Prostate gland (tissue), 2 donors: ENCODE measurements at places on chromosomes 7 and 10.

DNA sequence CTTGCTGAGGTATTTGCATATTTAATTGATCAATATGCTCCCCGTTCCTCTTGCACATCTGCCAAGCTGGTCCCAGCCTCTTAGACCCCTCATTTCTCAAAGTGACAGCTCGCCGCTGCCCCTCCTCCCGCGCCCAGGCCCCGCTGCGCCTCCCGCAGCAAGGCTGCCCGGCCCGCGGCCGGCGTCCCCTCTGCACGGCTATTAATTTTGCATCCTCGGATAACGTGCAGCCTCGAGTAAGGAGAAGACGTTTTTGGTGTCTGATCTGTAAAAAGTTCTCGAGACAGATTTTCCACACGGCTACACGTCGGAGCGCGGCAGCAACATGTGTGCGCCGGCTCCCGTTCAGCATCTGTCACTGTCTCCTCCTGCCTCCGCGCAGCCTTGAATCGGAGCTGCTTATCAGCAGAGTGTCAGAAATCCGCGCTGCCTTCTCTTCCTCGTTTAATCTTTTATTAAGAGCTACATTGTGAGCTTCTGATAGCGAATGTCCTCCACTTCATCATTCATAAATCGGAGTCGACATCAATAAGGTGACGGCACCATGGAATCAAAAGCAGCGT is 65.3 kb downstream of the EBF3 start:
- no peak for DNase-seq

DNA sequence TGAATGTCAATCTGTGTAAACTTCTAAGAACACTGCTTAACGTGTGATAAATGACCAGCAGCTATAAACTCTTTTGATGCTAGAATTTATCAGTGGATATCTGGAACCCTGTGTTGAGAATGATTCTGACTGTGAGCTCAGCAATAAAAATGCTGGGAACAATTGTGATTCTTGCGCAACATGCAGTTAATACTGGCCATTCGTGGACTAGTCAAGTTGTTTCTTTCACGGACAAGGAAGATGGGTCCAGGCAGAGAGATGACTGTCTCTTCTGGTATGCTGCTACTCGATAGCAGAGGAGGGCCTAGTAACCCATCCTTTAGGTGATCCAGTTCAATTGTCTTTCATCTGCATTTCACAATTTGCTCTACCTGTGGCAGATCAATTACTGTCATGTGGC is 394.8 kb upstream of the IGFBP3 start:
- DNase-seq = peak; percentile 31

DNA sequence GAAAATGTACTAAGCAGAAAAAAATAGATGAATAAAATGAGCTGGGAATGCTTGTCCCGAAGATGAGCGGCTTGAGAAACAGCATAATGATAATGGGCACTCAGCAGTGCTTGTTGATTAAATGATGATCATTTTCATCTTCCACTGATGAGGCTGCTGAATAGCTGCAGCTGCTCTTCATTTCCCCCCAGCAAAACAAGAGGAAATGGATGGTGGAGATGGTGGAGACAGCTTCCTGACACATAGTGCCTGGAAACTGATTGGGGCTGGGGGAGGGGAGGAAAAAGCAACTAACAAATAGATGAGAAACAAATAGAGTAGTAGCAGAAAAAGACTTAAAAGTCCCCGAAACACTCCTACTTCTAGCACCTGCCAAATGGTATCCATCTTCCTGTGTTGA is 41.4 kb downstream of the MRC1 start:
- DNase-seq = no peak

DNA sequence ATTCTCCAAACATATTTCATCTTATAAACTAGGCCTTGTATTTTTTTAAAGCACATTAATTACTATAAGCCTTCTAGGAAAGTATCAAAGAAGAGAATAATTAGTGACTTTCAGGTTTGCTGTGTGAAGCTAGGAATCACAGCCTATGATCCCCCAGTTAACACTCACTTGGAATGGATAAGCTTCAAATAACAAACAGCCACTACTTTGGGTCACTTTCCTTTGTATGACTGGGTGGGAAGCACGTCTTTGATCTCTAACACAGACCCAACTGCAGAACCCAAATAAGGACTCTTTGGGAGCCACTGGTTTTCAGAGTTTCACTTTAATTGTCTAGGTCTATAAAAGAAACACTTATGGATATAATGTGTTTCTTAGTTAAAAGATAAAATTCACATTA is 769.3 kb downstream of the MAGI2 start:
- no peak for DNase-seq

DNA sequence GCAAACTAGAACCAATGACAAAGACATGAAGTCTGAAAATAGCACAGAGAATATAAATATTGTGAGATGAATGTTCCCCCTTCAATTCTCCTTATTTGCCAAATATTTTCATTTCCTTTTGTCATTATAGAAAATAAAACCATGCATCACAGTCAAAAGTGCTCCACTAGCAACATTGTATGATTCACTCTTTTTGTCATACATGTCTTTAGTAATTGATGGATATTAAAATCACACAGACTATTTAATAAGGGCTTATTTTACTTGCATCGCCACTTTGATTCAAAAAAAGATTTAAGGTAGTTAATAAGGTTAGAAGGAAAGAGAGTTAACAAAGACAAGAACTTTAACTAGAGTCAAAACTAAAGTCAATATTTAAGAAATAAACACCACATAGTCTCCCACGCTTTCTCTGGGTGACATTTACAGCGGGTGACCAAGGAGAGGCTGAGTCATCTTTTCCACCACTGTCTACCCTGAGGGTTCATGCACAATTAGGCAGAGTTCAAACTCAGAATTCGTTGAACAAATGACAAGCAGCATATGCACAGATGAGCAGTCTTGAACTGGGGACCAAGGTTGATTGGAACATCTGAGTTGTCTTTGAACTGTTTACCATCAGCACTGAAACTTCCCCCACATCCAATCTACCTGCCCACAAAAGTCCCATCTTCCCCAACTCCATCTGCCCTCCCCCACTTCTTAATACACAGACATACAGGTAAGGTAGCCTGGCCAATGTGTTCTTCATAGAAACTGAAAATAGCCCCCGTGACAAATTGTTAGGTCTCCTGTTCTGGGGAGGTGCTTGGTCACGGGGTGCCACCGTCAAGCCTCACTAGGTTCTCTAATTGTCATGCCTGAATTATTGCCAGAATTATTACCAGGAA is 42.5 kb downstream of the C7orf25 start:
- DNase-seq = peak; percentile 62

GRCh38 chr7:111730476-111731300 is 168.4 kb upstream of the IMMP2L start:
- DNase-seq = no peak

- no peak for DNase-seq
Measured at GRCh38 chr10:125052146-125052545, 108.2 kb downstream of the CTBP2 start.

- no peak for DNase-seq
Measured at GRCh38 chr10:70921285-70921684, 32.9 kb upstream of the PCBD1 start.

- no peak for DNase-seq
Measured at GRCh38 chr7:101363196-101363733, 590 bp downstream of the COL26A1 start.

- no peak for DNase-seq
Measured at GRCh38 chr10:33993917-33994316, 659.5 kb upstream of the NRP1 start.

GRCh38 chr7:158056761-158057160 is 530.9 kb downstream of the PTPRN2 start:
- no peak for DNase-seq

- DNase-seq = no peak
Measured at GRCh38 chr10:22344249-22344648, 1.0 kb upstream of the SPAG6 start.

GRCh38 chr7:25891591-25891990 is 260.4 kb upstream of the NFE2L3 start:
- DNase-seq = no peak

- DNase-seq = peak; percentile 14
Measured at GRCh38 chr10:90751107-90751997, 106.5 kb downstream of the HTR7 start.

DNA sequence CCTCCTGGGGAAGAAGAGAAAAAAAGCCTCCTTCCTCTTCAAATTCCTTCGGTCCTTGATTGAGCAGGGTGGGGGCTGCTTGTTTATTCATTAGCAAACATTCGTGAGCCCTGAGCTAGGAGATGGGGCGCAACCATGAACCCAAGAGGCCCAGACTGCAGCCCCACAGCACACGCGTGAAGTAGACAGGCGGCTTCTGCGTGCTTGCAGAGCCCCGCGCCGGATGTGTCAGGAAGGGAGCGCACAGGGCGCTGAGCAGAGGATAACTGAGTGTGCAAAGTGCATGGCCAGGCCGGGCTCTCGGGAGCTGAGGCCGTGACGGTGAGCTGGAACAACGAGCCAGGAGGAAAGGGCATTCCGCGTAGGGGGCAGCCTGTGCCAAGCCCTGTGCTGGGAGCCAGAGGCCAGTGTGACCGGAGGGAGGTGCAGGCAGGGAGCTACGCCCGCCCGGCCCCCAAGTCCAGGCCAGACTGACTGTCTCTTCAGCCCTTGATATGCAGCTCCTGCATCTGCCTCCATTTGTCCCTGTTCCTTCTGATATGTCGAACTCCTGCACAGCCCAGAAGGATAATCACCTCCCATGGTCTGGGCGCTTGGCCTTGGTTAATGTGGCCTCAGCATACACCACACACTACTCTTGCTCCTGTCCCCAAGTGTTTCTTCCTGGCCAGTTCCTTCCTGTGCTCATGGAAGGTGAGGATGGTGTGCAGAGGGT is 4.6 kb downstream of the FOXL3 start:
- no peak for DNase-seq

DNA sequence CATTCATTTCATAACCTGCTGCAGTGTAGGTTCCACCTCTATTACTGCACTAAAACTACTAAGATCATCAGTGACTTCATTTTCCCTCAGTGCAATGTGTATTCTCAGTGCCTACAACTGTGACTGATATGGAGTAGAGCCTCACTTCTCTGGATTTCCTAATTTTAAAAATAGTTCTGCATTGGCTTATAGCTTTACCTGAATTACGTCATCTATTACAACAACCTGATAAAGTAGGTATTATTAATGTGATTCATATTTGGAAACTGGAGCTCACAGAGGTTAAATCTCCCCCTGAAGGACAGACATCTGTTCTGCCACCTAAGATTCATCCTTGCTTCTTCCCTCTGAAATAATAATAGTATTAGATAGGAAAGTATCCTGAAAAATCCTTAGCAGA is 70.9 kb upstream of the NOBOX start:
- no peak for DNase-seq

DNA sequence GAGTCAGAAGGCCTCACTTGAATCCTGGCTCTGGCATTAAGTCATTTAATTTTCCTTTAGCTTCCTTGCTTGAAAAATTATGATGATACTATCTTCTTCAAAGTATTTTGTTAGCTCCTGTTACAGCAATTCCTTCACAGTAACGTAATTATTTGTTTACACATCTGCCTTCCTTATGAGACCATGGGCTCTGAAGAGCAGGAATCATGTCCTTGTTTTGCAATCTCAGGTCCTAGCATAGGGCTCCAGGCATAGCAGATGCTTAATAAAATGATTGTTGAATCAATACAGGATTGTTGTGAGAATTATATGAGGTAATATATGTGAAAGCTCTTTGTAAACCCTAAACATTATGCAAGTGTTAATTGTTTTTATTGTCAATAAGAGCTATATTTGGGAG is 25.5 kb downstream of the KLHDC10 start:
- no peak for DNase-seq

- DNase-seq = no peak
Measured at GRCh38 chr10:28125701-28126100, 126.8 kb upstream of the ODAD2 start.

DNA sequence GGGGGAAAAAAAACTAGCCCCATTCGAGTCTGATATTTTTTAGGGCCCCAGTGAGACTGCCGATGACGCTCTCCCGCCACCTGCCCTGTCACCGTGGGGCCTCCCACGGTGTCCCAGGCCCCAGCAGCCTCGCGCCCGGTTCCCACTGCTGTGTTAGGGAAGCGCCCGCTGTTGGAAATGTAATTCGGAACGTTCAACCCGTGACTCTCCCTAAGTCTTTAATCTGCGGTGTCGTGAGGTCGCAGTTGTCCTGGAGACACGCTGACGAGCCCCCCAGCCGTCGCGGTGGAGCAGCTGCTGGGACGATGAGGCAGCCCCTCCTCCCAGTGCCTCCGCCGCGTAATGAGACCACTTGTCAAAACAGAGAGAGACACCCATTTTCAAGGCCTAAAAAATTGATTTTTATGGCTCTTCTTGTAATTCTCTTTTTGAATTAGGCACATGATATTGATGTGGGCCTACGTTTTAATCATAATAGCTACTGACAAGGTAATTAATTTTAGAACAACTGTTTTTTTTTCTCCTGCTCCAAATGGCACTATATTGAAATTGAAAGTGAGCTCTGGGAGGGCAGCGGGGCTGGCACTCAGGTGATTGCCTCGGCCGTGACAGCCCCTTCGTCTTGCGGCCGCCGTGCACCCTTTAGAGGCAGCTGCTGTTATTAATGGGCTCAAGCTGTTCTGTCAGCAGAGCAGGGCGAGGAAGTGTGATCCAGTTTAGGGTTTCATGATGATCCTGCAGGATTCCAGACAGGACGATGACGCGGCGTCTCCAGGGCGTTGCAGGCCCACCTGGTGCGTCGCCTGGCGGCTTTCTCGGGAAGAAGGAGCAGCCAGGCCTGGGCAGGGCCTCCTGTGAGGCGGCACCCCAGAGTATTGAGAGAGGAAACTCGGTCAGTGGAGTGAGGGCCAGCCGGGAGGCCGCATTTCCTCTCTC is 63.3 kb downstream of the NKX6-2 start:
- no peak for DNase-seq

GRCh38 chr10:84292502-84292901 is 35.9 kb upstream of the CCSER2 start:
- no peak for DNase-seq

DNA sequence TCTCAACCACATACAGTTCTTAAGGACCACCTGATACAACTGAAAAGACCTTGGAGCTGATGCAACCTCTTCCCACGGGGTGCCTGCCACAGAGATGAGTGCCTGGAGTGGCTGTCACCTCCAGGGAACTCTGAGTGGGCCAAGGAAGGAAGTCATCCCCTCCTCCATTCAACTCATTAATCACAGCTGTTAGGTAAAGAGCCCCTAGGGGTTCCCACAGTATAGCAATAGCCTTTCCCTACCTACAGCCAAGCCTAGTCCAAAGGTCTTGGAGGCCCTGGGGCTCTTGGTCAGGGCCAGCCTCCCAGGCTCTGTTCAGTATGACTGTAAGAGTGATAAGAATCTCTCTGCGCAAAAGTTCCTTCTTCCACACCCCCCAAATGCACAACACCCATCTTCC is 70.4 kb upstream of the NFE2L3 start:
- no peak for DNase-seq

- no peak for DNase-seq
Measured at GRCh38 chr7:112996331-112996871, 90.2 kb downstream of the GPR85 start.

GRCh38 chr7:152541892-152542291 is 106.1 kb upstream of the KMT2C start:
- no peak for DNase-seq

DNA sequence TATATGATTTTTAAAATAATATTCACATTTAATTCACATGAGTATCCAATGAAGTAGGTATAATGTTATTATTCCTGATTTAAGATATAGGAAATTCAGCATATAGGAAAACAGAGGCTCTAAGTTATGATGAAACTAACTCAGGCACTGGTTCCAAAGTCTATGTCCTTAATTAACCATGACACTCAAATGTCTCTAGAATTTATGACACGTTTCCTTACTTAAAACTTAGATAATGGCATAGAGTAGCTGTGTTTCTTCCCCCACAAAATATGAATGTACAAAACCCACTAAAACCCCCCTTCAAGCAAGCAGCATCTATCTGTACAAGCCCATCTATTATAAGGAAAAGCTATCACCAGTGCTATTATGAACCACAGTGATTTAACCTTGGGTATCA is 72.9 kb upstream of the CDK1 start:
- DNase-seq = no peak

- DNase-seq = no peak
Measured at GRCh38 chr10:3801558-3802192, 16.7 kb upstream of the KLF6 start.
